ENCODE measurements at places on chromosomes 4 and X.

DNA sequence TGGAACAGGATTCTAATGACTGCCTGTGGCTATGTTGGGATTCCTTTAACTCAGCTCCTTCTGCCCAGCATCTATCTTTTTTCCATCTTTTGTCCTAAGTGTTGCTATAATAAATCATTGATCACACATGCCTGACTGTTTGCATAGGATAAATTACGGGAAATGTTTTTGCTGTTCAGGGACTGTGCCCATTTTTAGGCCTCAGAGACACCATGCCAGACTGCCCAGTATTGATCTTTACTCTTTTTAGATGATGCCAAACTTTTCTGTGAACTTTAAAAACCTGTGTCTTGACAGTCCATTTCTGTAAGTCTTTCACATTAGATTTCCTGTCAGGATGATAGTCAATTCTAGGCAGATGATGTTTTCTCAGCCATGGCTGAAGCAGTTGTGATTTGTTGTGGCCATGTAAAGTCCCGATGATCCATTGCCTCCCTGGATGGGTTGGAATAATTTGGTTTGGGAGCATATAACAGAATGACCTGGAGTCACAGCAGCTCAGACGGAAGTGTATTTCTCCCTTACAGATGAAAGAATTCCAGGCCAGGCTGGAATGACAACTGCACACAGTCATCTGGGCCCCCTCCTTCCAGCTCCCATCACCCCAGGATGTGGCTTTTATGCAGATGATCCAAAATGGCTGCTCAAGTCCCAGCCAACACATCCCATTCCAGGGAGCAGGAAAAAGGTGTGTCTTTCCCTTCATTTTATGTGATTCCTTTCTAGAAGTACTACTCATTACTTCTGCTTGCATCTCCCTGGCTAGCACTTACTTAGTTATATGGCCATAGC lies 3.4 kb downstream of the HTT-AS start:
- DNase-seq = no peak

- no peak for DNase-seq
Observed at GRCh38 chrX:153153516-153153915, 25.6 kb upstream of the MAGEA1 start.

GRCh38 chr4:176566769-176567168 lies 226.0 kb downstream of the VEGFC start:
- no peak for DNase-seq

- no peak for DNase-seq
Observed at GRCh38 chr4:154030746-154031145, 241.9 kb upstream of the SFRP2 start.

- DNase-seq = no peak
Observed at GRCh38 chr4:65416891-65417290, 253.4 kb downstream of the EPHA5 start.

GRCh38 chr4:90237751-90238530 lies 110.7 kb downstream of the CCSER1 start:
- no peak for DNase-seq
